ENCODE measurements at places on chromosomes 3 and 15.
A peak's percentile ranks its signal among the peaks of the same experiment; 100 is the strongest.

DNA sequence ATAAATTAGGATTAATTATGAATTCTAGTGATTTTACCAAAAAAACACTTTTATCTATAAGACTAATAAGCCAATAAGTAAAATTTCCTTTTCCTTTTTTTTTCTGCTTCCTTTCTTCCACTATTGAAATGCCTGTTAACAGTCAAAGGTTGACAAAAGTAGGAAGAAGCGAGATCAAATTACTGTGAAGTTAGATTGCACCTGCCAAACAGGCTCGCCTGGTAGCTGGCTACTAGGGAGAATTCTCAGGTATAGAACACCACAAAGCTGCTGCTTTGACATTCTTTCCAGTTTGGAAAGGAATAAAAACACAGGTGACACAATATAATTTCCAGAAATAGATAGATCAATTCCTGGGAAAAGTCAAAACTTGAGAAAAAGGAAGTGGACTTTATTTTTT lies 749.0 kb downstream of the NSUN3 start:
- DNase-seq = no peak

- DNase-seq = no peak
These were observed 82.0 kb upstream of the LMOD3 start for GRCh38 chr3:69204315-69204957.

GRCh38 chr3:70352215-70352614 lies 39.8 kb upstream of the MDFIC2 start:
- DNase-seq = no peak

GRCh38 chr3:58177747-58178527 lies 32.8 kb downstream of the DNASE1L3 start:
- DNase-seq = peak; percentile 76

- no peak for DNase-seq
These were observed 9.4 kb upstream of the MED12L start for GRCh38 chr3:151075869-151076562.

GRCh38 chr15:28955160-28955992 lies 69.6 kb downstream of the APBA2 start:
- no peak for DNase-seq

DNA sequence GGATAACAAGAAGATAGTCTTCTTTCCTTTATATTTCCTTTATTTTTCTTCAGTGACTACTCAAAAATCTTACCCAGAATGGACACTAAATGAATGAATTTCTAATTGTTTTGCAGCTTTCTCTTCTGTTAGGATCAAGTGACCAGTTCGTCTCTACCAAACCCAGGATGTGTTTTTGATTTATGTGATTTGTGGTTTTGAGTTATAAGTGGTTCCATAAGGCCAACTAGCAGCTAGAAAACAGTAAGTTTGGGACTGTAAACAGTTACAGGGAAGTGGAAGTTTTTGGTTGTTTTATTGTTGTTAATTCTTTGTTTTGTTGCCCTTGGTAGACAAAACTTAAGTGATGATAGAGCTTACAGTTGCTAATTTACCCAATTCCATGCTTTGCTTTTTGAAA lies 456.5 kb downstream of the IL5RA start:
- no peak for DNase-seq
